CD4-positive, CD25-positive, alpha-beta regulatory T cell (primary cell): ENCODE measurements at places on chromosomes 4 and X.

GRCh38 chrX:2262668-2263055 lies 238.1 kb downstream of the DHRSX start:
- DNase-seq, result no peak

GRCh38 chrX:45198301-45198700 lies 2.4 kb downstream of the DIPK2B start:
- no peak for DNase-seq

- DNase-seq, result no peak
Measured at GRCh38 chr4:155954939-155955338, 1.3 kb upstream of the CTSO start.

DNA sequence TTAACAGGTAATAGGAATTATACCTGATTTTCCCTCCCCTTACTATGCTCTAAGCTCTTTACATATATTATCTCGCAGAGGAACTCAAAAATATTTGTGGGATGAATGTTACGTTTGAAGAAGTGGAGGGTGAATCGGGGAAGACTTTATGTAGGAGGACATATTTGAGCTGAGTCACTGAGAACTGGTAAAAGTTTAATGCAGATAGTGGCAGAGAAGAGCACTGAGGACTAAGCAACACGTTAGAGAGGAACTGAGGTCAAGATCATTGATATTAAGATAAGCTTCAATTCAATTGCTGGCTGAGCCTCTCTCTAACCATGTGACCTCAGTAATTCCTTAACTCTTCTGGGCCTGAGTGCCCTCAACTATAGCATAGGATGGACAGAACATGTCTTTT lies 26.4 kb upstream of the ELOVL6 start:
- no peak for DNase-seq

GRCh38 chr4:93182722-93183121 lies 645.8 kb upstream of the ATOH1 start:
- DNase-seq, result no peak

- no peak for DNase-seq
Measured at GRCh38 chrX:1466971-1467561, 14.4 kb upstream of the ASMTL start.
